Glomerular endothelial cell (primary cell): ENCODE measurements at places on chromosomes 2 and 18. TPM values are rescaled to one million over a fixed set of nuclear protein-coding genes. Genes with fewer than 3 reads are reported as not detected.

DNA sequence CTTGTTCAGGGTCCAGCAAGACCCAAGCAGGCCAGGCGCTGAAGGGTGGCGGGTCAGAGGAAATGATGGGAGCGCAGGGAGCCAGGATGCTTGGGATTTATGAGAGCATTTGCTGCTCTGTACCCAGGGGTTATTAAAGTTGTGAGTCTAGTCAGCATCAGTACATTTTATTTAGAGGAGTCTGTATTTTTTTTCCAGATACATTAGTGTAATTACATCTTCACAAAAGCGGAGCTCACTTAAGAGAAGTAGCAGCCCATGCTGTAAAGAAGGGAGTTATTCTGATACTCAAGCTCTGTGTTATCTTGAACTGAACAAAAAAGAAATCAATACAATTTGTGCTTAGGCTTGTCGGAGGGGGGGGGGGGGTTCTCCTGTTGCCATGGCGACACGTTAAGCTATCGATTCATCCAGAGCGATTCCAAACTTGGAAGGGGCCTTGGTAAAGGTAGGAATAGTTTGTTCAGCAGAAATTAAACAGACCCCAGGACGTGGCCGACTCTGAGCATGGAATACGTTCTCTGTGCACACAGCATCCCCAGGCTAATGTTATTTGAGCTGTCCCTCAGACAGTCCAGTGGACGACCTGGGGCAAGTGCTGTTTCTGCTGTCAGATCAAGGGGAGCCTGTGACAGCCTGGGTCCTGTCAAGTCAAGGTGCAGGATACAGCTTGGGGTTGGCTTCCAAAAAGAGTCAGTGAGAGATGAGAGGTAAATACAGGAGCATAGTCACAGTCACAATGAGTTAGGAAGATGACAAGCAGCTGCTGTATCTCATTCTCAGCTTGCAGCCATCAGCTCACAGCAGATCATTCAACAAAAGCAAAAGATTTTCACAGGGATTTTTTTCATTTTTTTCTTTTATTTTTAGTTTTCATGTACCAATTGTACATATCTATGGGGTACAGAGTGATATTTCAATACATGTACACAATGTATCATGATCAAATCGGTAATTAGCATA is 387.6 kb downstream of the DCDC2C start:
- no peak for DNase-seq

DNA sequence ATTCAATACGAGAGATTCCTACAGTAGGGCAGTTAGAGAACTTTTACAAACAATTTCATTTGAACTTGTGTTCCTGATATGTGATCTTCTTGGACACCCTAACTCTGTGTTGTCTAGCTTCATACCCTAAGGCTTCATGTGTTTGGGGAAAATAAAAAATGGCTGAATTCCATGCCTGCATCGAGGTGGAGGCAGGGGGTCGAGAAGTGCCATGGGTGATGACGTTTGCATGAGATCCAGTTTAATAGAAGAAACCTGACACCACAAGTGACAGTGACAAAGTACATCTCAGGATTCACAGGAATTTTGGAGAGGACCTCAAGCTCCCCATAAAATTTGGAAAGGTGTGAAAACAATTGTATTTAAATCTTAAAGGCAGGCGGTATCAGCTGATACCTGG is 169.2 kb upstream of the NABP1 start:
- DNase-seq, result no peak

DNA sequence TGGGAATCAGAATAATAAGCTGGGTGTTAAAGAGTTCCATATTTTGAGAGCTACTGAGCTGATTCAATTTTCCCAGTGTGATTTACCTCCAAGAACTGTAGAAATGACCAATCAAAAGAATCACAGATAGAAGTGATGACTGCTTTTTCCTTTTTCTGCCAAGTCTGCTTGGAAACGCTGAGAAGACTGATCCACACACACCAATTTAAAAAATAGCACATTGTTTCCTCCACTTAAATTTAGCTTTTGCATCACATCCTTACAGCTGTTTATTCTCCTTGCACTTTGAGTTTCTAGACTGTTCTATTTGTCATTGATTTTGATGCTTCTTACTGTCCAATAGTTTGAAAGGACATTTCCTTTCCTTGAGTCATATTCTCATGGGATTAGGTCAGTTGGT is 590.3 kb upstream of the CHAC2 start:
- DNase-seq, result no peak

Gene CFC1
- total RNA-seq, result not detected in 2 replicates

Gene PLCD4
- total RNA-seq, result 0.05 and 0.93 TPM in 2 replicates

Gene WIPF1
- total RNA-seq, result 14.8 and 35.2 TPM in 2 replicates

Gene STARD6
- not detected in 2 replicates for total RNA-seq
